ENCODE measurements at places on chromosomes 11 and 22.
A peak's percentile ranks its signal among the peaks of the same experiment; 100 is the strongest.

GRCh38 chr22:47388778-47389177 is 626.3 kb downstream of the TBC1D22A start:
- no peak for DNase-seq

DNA sequence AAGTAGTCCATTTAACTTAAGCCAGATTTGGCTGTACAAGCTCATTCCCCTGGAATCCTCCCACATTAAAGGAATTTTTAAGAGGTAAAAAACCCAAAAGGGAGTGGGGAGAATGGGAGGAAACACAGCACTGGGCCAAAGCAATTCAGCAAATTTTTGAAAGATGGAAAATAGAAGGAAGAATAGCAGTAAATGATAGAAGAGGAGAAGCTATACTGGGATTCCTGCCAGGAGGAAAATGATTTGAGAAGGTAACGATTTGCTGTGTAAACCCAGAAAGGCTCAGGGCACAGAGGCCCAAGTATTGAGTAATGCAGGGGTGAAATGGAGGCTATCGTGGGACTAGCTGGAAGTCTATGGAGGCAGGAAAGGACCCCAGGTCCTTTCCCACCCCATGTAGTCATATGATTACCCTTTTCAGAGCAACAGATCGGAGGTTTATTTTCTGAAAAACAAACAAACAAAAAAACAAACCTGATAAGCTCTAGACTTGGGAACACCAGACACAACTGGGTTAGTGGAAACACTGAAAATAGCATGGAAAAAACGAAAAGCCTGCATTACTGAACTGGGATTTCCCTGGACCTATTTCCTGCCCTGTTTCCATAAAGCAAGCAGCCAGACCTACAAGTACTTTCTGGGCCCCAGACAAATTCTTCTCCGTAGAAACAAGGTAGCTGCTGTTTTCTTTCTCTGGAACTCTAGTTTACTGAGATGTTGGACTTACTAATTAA is 140.0 kb downstream of the SWAP70 start:
- DNase-seq: no peak

DNA sequence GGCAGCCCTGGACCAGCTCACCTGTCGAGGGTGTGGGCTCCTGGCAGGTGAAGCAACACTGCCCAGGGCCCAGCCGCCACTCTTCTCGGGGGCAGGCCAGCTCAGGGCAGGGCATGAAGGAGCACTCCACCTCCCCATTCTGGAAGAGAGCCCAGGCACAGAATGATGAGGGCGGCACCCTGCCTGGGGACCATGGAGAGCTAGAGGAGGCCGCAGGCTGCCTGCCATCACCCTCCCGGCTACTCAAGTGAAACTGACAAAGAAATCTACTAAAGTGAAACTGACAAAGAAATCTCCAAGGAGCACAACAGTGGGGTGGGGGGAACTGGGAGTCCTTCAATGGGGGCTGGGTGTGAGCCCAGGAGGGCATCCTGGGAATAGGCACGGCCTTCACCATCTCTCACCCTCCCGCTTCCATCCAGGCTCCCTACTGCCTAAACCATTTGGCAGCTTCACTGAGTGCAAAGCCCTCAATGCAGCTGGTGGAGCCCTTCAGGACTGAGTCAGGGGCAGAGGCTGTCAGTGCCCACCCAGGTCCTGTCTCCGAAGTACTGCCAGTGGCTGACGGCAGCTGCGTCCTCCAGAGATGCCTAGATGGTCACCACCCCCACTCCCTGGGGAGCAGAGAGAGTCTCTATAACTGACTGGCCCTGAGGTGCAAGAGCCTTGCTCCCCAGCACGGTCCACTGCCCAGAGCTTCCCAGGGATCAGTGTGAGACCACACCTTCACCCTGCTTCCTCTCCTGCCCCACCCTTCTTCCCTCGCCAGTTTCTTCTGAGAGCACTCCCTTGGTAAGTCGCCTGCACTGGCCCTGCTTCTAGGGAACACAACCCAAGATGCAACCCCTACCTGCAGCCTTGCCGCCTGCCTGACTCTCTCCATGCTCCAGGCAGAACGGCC is 21.7 kb downstream of the VWCE start:
- no peak for DNase-seq

DNA sequence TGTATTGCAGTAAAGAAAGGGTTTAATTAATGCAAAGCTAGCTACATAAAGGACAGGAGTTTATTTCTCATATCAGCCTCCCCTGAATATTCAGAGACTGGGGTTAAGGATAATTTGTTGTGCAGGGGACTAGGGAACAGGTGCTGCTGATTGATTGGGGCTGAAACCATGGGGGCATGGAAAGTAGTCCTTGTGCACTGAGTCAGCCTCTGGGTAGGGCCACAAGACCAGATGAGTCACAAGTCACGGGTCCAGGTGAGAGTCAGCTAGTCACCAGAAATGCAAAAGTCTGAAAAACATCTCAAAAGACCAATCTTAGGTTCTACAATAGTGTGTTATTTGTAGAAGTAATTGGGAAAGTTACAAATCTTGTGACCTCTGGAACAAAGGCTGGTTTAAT is 32.9 kb upstream of the SYT13 start:
- no peak for DNase-seq

DNA sequence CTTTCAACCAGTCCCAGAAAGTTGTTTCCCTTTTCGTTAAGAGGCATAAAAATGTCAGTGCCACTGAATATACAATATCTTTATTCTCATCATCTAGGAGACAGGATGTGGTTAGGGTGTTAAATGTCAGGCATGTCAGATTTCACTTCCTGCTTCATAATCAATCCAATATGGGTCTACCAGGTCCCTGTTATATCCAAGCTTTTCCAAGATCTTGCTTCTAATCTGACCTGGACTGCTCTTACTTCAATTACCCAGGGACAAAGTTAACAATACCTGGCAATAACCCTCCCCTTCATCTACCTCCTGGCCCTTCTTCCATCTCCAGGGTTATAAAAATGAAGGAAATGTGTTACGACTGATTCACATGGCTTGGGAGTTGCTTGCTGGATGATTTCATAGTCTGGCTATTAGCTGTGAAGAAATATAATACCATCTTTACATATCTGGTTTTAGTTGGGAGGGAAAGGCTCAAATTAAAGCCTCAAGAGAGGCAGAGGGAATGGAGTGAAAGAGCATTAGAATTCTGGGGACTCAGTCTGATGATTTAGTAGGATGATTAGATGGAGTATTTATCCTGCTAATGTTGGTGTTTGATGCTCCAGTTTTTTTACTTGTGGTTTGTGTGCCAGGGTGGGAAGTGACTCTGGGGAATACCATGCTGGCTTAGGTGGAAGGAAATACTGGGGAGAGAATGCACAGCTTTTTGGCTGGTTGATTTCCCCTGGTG is 534.3 kb downstream of the ETS1 start:
- peak; percentile 29 for DNase-seq

- no peak for DNase-seq
Measured at GRCh38 chr11:73359341-73359740, 16.9 kb upstream of the RELT start.

DNA sequence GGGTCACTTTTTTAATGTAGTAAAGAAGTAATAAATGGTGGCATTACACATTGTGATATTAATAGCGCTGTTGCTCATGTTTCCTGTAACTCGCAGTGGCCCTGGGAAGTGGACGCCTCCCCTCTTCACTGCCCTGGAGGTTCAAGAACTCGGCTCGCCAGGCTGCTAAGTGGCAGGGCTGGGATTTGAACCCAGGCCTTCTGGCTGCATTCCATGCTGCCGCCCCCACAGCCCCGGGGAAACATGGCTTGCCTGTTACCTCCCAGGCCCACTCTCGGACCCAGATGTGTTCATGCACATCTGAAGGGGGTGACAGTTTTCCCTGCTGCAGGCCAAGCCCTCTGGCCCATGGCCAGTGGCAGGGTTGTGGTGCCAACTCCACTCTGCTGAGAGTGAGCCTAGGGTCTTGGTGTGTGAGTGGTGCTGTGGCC is 25.0 kb upstream of the MGAT3 start:
- no peak for DNase-seq

DNA sequence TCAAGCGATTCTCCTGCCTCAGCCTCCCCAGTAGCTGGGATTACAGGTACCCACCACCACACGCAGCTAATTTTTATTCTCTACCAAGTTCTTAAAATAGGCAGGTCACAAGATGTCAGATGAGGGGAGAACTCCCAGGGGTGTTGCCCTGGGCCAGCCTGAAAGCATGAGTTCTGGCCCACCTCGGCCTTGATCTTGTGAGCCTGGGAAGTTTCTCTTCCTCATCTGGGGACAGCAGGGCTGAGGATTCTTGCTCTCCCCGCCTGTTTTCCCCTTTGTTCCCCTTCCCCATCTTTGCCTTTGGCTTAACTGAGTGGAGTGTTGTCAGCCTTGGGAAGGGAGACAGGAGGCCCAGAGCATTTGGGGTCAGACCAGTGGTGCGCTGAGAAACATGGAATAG is 3.5 kb downstream of the PDXP start:
- DNase-seq: no peak

- no peak for DNase-seq
Measured at GRCh38 chr11:107836851-107837250, 21.7 kb downstream of the SLC35F2 start.

DNA sequence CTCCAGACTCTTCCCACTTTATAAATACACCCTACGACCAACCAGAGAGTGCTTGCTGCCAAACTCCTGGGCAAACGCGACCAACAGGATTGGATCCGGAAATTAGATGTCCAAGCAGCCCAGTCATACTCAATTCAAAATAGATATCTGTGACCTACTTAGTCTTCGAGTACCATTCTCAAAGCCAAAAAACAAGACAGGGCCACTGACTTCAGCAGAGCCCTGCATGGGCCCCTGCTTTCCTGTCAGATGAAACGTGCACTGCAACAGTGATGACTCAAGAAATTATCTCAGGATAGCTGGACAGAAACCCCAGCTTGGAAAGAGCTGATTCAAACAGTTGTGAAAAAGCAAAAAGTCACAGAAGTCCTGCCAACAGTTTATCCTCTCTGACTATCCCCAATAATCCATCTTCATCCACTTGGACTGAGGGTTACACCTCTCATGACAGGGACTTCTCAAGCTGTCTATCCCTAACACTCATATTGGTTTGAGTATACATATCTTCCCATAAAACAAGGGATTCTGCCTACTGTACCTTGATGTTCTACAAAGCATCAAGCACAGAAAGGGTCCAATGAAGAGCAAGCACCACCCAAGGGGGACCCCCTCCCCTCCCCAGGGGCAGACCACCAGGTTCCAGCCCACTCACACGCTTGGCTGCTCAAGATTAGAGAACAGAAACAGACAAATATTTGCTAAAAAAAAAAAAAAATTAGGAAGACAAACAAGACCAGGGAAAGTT is 17.4 kb downstream of the SMCO4 start:
- no peak for DNase-seq

DNA sequence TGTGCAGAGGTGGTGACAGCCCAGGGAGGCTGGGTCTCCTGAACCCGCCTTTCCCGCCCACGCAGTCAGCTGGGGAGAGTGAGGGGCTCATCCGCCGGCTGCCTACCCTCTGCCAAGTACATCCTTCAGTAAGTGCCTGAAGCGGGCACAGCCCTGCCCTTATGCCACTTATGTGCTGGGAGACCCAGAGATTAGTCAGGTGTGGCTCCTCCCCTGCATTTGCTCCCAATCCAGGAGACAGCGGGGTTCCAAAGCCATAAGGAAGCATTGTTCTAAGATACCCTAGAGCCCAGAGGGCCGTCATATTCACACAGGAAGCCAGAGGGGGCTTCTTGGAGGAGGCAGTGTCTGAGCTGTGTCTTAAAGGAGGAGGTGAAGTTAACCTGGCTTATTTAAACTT is 5.8 kb upstream of the PPP6R3 start:
- peak; percentile 30 for DNase-seq

GRCh38 chr11:46477136-46477535 is 85.6 kb upstream of the CHRM4 start:
- no peak for DNase-seq

- no peak for DNase-seq
Measured at GRCh38 chr22:17035246-17035645, 27.2 kb upstream of the GAB4 start.

GRCh38 chr22:43540529-43540923 is 128.7 kb downstream of the MPPED1 start:
- peak; percentile 23 for DNase-seq

DNA sequence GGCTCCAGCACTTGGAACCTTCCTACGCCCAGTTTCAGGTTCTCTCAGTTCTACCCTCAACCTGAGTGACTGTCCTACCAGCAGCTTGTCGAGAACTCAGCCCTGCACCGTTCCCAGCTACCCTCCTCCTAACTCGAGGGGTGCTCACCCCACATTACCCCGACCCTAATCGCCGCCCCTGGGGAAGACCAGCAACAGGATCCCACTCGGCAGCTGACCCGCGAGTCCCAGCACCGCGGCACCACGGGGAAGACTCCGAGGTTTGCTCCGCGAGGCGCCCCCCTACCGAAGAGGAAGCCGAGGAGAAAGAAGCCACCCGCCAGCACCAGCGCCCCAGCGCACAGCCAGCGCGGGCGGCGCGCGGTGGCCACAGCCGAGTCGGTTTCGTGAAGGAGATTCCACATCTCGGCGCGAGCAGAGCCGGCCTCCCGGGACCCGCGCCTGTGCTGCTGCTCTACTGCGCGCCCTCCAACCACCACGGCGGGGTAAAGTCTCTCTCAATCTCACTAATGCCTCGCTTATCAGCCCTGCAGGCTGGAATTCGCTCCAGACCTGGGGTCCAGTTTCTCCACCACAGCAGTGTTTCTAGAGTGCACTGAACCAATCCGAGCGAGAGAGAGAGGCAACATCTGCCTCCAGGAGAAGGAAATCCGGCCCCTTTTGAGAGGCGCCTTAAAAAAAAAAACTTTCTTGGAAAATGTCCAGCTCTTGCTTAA is at the start of gene FOLH1:
FOLH1 (minus strand) TSS at position 597 of the 716 bp plus-strand sequence; CDS start at position 404, 193 bp downstream.
- DNase-seq: peak; percentile 72

- no peak for DNase-seq
Measured at GRCh38 chr22:46902998-46903916, 140.8 kb downstream of the TBC1D22A start.

DNA sequence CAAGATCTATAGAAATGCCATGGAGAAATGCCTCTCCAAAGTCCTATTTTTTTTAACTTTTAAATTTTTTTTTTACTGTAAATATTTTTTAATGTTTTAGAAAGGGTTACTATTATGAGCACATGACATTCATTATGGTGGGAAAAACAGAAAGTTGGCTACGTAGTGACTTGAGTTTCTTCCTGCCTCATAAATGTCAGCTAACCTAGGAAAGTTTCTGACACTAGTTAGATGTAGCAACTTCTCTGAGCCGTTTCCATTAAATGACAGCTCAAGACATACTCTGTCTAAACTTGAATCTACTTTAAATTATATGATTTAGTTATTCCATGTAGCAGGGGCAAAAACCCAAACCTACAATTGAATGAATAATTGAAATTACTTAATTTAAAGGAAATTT is 18.4 kb upstream of the CTSC start:
- no peak for DNase-seq

DNA sequence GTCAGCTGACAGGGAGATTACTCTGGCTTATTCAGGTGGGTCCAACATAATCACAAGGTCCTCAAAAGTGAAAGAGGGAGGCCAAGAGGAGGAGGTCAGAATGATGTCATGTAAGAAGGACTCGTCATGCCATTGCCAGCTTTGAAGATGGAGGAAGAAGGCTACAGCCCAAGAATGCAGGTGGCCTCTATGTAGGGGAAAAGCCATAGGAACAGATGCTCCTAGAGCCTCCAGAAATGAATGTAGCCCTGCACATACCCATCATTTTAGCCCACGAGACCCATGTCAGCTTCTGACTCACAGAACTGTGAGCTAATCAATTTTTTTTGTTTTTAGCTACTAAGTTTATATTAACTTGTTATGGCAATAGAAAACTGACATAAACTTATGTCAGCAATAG is 171.1 kb downstream of the DBX1 start:
- DNase-seq: no peak

- no peak for DNase-seq
Measured at GRCh38 chr11:112637076-112637475, 324.1 kb upstream of the NCAM1 start.

- DNase-seq: no peak
Measured at GRCh38 chr22:40224702-40225101, 47.0 kb downstream of the TNRC6B start.

Measured in NCI-H526 (cell line).